Inflammatory macrophage treated with lipopolysaccharide for 4 hours (primary cell): ENCODE measurements at places on chromosomes 3 and 15.

- no peak for DNase-seq
Measured at GRCh38 chr15:60844511-60845174, 365.7 kb upstream of the ICE2 start.

DNA sequence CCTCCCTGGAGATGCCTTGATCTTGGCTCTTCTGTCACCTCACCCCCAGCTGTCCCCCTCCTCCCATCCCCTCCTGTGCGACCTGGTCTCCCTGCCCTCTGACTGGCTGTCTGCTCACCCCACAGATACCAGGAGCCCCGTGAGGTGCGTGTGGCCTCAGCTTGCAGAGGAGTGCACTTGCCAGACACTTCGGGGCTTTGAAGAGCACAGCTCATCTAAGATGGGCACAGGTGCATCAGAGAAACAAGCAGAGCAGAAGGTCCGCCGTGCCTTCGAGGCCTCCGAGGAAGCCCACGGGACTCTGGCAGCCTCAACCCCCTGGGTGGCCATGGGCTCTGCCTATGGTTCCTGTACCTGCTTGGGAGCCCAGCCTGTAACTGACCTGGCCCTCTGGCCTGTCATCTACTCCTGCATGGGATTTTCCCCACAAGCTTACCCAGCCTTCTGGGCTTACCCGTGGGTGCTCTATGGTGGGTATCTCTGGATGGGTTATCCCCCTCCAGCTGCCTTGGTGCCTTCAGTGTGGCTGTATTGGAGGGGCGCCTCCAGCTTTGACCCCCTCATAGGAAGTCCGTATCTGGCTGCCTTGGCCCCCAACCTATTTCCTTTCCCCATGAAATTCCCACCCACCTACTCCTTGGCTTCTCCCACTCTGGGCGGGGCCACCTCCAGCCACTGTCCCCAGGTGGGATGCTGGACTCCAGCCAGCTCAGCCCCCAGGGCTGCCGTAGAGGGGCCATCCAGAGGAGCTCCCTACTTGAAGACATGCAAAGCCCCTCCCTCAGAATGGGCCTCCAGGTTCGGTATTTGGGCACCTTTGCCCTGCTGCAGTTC is 3.8 kb downstream of the PRR23E start:
- DNase-seq, result no peak

GRCh38 chr3:52530918-52531826 is 2.5 kb downstream of the NT5DC2 start:
- DNase-seq, result no peak

GRCh38 chr3:177287231-177287630 is 89.9 kb upstream of the TBL1XR1 start:
- DNase-seq, result no peak
